Activated T-helper 1 cell treated with anti-CD3 and anti-CD28 coated beads, Interleukin-12 subunit alpha, Interleukin-12 subunit beta, Interleukin-2, Interleukin-4 antibody, amounts not matched to agents 30 ng/mL and 10 ng/mL and 1 ng/mL, durations not matched to agents 14 hours and 24 hours and 36 hours (primary cell): ENCODE measurements at places on chromosomes 5 and 9.

GRCh38 chr5:1781726-1782384 lies 17.8 kb downstream of the MRPL36 start:
- no peak overlapping the region for H3K27ac ChIP-seq
- DNase-seq: no peak
- peaks cover 14% of the 10 kb centered on the region for H3K4me1 ChIP-seq

DNA sequence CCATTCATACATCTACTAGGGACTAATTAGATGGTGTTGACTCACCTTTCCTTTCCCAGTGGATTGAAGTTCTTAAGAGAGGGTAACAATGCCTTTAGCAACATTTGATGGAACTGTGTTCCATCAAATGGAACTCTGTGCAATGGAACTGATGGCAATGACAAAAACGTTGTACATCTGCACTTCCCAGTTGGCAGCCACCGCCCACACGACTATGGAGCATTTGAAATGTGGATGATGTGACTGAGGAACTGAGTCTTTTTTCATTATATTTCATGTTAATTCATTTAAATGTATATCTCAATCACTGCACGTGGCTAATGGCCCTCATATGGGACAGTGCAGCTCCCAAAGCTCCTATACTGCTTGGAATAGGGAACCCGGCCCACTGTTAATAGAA lies 39.0 kb upstream of the ICE1 start:
- H3K36me3 ChIP-seq: no peaks in the 10 kb centered on the region
- DNase-seq: no peak
- H3K4me1 ChIP-seq: no peaks in the 10 kb centered on the region
- peaks cover 1% of the 10 kb centered on the region for H3K27me3 ChIP-seq
- H3K27ac ChIP-seq: no peak overlapping the region

DNA sequence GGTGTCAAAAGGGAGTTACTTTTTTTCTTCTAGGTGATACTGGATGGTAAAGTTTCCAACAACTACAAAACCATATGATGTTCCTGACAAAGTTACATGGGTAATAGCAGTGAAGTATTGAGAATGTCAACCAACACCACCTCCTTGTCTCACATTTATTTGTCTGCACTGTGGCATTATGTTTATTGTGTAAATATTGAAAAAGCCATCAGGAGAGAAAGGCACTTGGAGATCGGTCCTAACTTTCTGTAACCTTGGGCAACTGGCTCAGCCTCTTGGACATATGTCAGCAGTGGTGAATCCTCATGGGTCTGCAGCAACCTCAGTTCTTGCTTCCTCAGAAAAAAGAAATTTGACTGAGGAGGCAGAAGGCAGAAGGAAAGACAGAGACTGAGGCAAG lies 50.0 kb upstream of the ICE1 start:
- H3K4me1 ChIP-seq: no peaks in the 10 kb centered on the region
- no peaks in the 10 kb centered on the region for H3K36me3 ChIP-seq
- peaks cover 2% of the 10 kb centered on the region for H3K27me3 ChIP-seq
- no peak overlapping the region for H3K27ac ChIP-seq
- no peak overlapping the region for H3K4me3 ChIP-seq

DNA sequence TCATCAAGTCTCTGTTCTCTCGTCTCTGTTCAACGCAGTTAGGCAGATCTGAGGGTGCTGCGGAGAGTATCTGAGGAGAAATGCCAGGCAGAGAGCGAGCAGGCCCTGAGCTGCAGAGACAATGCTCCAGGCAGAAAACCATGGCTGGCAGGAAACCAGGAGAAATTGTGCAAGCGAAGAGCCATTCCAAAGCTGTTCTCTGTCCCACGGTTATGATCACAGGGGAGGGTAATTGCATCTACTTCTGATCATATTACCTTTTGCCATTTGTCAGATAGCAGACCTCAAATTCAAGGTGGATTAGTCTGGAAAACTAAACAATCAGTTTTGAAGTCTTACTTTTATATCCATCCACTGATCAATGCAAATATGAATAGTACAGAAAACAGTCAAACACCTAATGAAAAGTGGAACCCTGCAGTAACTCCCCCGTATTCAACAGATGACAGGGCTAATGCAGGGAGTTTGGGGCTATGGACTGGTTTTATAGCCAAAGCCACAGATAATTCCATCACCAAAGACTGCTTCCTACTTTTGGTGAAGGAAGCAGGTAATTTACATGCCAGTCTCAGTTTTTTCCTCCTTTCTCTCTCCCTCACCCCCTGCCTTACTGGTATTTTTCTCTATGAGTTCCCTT lies 228.0 kb downstream of the DCP2 start:
- H3K36me3 ChIP-seq: no peaks in the 10 kb centered on the region
- no peak overlapping the region for H3K27ac ChIP-seq
- H3K4me3 ChIP-seq: no peak overlapping the region

DNA sequence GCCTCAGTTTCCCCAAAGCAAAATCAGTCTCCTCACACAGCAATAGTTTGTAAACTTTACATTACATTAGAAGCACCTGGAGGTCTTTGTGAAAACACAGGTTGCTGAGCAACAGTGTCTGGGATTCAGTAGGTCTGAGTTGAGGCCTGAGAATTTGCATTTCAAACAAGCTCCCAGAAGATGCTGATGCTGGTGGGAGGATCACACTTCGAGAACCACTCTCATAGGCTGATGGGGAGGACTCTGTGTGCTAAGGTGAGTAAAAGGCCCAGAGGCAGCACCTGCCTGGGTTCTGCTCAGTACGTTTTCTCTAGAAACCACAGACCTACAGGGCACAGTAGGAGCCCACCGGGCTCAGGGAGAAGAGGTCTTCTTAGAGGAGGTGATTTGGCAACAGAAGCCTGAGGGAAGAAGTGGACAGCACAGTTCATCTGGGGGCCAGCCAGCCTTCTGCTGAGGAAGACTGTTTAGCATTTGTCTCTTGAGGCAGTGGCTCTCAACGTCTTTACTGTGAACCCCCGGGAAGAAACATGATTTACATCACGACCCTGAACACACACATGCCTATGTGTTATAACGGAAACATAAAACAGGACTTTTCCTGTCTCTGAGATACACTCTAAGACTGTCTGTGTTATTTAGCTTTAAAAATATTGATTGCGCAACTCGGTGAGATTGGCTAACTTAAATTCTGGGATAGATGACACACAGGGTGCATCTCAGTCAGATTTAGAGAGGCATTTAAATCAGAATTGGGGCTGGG lies 24.8 kb upstream of the DENND1A start:
- no peak overlapping the region for H3K4me3 ChIP-seq
- peaks cover 8% of the 10 kb centered on the region for H3K4me1 ChIP-seq
- DNase-seq: no peak
- H3K36me3 ChIP-seq: no peaks in the 10 kb centered on the region
- H3K27me3 ChIP-seq: peaks cover 5% of the 10 kb centered on the region

- no peaks in the 10 kb centered on the region for H3K36me3 ChIP-seq
- no peak overlapping the region for H3K4me3 ChIP-seq
- peaks cover 2% of the 10 kb centered on the region for H3K27me3 ChIP-seq
- H3K27ac ChIP-seq: no peak overlapping the region
- H3K4me1 ChIP-seq: no peaks in the 10 kb centered on the region
Measured at GRCh38 chr5:168471785-168472184, 14.5 kb upstream of the RARS1 start.

- no peak overlapping the region for H3K4me3 ChIP-seq
- peaks cover 3% of the 10 kb centered on the region for H3K27me3 ChIP-seq
- no peaks in the 10 kb centered on the region for H3K4me1 ChIP-seq
- no peaks in the 10 kb centered on the region for H3K36me3 ChIP-seq
Measured at GRCh38 chr5:77893225-77893860, 117.2 kb upstream of the TBCA start.
